ENCODE measurements at places on chromosomes 2 and 18.

DNA sequence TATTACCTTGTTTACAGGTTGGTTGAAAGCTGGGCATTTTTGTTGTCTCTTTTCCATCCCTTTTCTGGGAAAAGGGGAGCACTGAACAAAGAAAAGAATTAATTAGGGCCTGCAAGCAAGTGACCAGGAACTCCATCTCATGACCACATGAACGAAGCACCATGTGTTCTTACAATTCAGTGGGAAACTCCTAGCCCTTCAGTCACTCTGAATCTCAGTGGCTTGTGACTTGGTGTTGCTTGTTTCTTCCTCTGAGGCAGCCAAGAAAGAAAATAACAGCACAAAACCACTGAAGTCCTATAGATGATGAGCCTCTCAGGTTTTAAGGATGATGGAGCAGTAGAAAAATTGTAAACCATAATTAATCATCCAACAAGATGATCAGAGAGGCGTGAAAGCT is 129.1 kb upstream of the CAB39 start:
- DNase-seq: no peak

DNA sequence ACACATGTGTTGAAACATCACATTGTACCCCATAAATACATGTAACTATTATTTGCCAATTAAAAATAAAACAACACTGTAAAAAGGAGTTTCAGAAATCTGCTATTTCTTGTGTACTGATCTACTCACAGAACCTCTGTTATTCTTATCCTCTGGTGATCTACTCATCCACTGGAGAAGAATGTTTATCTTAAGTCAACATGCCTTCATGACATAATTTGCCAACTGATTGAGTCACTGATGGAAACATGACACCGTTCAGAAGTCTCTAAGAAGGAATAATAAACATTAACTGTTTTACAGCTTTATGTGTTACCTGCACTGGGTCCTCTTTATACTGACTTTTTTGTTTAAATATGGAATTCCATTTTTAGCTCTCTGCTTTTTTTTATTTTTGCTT is 555.2 kb downstream of the DCDC2C start:
- no peak for DNase-seq

DNA sequence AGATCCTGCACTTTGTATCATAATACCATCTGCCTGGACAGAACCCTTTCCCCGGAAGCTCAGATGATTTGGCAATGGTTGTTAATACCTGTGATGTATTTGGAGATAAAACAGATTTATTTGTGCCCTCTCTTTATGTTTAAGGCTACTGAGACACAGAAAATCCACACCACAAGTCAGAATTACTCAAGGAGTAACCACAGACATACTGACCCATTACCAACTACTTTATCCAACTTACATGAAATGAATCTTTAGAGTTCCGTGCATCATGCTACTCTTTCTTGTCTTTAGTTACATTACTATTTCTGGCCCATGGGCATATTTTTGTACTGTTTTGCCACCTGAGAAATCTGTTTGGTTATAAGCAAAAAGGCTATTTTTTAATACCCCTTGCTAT is 384.0 kb downstream of the STK39 start:
- DNase-seq: no peak

- no peak for DNase-seq
Measured at GRCh38 chr2:150126143-150126740, 361.2 kb downstream of the RND3 start.

DNA sequence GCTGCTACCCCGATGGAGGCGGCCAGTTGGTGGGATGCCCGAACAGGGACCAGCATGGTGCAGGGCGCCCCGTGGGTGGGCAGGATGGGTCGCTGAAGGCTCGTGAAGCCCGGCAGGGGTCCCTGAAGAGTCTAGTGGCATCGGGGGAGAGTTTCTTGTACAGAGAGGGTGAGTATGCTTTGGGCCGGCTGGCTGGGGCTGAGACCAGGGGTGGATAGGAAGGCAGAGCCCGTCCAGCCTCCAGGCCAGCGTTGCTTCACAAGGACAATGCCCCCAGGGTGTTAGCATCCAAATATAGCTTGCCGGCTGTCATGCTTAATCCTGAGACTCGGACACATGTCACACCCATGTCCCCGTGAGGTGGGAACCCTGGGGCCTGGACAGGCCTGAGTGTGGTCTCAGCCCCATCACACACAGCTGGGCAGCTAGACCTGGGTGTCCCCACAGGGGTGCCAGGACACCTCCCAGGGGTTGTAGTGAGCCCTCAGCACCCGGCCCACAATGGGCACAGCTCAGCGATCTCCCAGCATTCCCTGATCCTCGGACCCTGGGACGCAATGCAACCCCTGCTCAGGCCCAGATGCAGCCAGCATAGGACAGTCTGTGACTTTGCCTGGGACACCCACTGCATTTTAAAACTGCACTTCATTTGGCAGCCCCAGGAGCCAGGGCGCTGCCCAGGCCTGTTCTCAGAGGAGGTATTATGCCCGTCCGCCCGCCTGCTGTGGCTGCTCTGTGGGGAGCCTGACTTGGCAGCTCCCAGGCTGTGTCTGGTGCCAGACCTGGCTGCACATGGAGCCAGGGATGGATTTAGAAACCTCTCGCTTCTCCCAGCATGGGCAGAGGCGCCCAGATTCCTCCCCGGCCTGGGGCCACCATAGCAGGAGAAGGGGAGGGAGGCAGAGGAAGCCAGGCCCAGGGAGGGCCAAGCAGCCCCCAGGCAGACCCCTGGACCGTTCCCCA is 36.4 kb downstream of the RAMP1 start:
- DNase-seq: no peak

DNA sequence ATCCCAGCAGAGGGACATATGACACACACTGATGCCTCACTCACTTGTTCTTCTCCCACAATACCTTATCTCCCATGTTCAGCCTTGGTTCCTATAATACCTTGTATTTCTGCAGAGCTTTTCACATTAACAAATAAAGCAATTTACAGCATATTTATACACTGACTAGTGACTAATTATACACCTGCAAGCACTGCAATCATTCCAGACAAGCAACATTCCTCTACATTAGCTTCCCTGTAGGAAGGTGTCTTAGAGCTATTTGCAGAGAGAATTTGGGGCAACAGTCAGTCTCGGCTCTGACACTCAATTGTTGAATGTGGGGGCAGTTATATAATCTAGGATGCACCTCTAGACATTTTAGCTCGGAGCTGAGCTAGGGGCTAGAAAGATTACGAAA is 9.5 kb upstream of the INSIG2 start:
- DNase-seq: no peak

GRCh38 chr2:184906709-184907108 is 308.4 kb downstream of the ZNF804A start:
- DNase-seq: peak; percentile 32

DNA sequence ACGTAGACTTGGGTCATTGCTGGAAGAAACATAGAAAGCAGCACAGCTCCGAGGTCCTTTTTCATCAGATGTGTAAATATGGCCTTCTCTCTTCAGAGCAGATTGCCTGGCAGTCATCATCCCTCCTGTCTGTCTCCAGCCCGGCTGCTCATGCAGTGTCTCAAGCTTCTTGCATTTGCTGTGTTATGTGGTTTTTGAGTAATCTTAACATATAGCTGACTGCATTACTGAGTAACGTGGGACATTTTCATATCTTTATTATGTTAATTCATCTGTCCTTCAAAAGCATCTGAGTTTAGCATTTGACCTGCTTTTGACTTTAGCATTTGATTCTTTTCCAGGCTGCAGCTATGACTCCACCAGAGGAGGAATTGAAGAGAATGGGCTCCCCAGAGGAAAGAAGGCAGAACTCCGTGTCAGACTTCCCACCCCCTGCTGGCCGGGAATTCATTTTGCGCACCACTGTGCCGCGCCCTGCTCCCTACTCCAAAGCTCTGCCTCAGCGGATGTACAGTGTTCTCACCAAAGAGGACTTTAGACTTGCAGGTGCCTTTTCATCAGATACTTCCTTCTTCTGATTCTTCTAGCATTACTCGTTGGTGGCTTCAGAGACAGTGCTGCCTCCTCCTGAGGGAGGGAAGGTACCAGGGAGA is 116.2 kb downstream of the RAB3GAP1 start:
- DNase-seq: no peak

- DNase-seq: no peak
Measured at GRCh38 chr18:63860531-63860930, 27.0 kb upstream of the SERPINB2 start.

- peak; percentile 54 for DNase-seq
Measured at GRCh38 chr18:54830866-54831265, 2.6 kb downstream of the RAB27B start.

DNA sequence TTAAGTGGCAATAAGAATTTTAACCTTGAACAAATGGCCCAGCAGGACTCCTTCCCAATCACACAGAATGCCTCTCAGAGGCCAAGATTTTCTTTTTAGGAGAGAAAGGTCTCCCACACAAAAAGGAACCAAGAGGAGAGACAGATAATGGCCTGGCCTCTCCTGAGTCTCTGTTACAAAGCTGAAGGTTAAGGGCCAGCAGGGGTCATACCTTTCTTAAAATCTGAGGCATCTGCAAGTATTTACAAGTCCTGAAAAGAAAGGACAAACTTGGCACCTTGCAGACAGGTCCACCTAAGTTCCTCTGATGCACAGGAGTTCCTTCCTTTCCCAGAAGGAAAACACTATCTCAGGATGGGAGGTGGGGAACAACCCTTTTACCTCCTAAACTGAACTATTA is 142.3 kb downstream of the TMEM163 start:
- DNase-seq: no peak

GRCh38 chr2:37786191-37786698 is 114.8 kb upstream of the CDC42EP3 start:
- DNase-seq: no peak

DNA sequence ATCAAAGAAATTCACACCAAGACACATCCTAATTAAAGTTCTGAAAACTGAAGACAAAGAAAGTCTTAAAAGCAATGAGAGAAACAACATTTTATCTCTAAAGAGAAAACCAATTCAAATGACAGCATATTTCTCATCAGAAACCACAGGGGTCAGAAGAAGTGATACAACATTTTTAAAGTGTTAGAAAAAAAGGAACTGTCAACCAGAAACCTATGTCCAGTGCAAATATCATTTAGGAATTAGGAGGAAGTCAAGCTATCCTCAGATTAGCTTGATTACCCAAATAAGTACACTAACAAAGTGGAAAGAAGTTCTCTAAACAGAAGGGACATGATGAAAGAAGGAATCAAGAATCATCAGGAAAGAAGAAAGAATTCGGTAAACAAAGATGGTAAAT is 59.5 kb upstream of the BCL2L11 start:
- DNase-seq: no peak

DNA sequence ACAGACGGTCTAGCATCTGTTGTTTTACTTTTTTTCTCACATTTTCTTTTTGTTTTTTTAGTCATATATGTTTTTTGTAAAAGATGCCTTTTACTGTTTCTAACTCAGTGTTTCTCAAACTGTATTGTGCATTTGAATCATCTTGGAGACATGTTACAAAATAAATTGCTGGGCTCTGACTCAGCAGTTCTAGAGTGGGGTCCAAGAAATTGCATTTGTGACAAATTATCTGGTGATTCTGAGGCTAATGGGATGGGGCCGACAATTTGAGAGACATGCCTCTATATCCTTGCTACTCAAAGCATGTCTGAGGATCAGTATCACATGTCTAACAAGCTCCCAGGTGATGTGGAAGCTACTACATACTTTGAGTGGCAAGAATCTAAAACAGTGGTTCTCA is 478.8 kb downstream of the PLCL1 start:
- no peak for DNase-seq

- no peak for DNase-seq
Measured at GRCh38 chr2:197324801-197325200, 14.2 kb upstream of the ANKRD44 start.

- no peak for DNase-seq
Measured at GRCh38 chr2:123693836-123694235, 331.3 kb upstream of the CNTNAP5 start.

DNA sequence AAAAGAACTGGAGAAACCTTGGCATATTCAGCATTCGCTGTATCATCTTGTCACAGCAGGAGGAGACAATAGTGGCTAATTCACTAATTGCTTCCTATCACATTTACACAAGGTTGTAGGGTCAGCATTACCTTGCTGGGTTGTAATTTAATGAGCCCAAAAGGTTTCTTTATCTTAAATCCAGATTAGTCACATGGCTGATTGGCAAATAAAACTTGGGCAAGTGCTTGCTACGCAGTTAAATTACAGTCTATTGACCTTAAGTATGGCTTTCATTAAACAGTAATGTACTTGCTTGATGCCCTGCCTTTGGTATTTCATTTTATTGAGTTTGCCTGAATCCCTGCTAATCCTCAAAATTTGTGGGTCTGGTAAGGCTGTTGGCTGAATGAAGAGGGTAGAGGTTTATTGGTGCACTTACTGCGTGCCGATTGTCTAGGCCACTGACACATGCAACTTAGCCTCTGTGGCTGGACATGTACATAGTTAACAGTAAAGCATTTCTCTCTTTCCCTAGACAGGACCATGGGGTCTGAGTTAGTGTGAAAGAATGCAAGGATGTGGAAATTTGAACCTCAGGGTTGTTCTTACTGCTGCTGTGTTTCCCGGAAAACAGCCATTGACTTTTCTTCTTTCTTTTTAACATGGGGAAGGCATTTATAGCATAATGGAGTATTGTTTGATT is 34.3 kb downstream of the FMNL2 start:
- DNase-seq: no peak

- peak; percentile 6 for DNase-seq
Measured at GRCh38 chr2:213119061-213119809, 32.2 kb downstream of the IKZF2 start.

DNA sequence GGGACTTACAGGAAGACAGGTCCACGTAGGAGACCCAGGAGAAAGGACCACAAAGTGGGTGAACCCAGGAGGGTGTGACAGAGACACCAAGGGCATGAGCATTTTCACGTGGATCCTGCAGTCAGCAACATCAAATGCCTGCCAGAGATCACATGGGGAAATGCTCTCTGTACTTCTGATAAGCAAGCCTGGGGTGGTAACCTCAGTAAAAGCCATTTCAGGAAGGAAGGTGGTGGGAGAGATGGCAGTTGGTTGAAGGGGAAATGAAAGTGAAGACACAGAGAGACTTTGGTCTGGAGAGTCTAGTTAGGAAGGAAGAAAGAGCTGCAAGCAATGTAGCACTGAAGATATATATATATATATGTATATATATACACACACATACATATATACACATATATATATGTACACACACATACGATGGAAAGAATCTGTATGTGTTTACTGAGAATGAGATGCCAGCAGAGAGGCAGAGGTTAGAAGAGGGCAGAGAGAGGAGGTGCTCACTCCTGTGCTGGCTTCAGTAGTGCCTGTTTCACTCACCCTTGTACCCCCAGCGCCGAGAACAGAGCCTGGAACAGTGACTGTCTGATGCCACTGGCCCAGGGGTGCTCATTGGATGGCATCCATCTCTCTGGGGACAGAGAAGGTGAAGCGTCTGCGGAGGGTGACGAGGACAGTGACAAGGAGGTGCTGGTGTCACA is 314.9 kb downstream of the AFF3 start:
- DNase-seq: no peak

GRCh38 chr2:170554278-170554955 is 160.7 kb upstream of the SP5 start:
- DNase-seq: no peak

DNA sequence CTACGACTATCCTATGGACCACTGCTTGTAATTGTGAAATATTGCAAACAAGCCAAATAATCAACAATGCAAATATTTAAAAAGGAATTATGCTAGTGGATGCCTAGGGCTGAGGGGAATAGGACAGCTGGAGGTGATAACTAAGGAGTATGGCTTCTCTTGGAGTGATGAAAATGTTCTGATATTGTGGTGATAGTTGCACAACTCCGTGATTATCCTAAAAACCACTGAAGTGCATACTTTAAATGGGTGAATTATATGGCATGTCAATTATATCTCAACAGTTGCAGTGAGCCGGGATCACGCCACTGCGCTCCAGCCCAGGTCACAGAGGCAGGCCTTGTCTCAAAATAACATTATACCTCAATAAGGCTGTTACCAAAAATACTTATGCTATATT is 125.1 kb upstream of the SH3BP4 start:
- no peak for DNase-seq

Measured in hematopoietic multipotent progenitor cell treated with erythropoietin and hydrocortisone succinate and interleukin-3 and kit ligand, for 8 days (in vitro differentiated cells).